Left lobe of liver (tissue), 2 donors: ENCODE measurements at places on chromosomes 16 and 17. TPM values are rescaled to one million over a fixed set of nuclear protein-coding genes. Genes with fewer than 3 reads are reported as not detected.
A peak's percentile ranks its signal among the peaks of the same experiment; 100 is the strongest.

ADAMTS18 gene
- 0.28 TPM for total RNA-seq

DNA sequence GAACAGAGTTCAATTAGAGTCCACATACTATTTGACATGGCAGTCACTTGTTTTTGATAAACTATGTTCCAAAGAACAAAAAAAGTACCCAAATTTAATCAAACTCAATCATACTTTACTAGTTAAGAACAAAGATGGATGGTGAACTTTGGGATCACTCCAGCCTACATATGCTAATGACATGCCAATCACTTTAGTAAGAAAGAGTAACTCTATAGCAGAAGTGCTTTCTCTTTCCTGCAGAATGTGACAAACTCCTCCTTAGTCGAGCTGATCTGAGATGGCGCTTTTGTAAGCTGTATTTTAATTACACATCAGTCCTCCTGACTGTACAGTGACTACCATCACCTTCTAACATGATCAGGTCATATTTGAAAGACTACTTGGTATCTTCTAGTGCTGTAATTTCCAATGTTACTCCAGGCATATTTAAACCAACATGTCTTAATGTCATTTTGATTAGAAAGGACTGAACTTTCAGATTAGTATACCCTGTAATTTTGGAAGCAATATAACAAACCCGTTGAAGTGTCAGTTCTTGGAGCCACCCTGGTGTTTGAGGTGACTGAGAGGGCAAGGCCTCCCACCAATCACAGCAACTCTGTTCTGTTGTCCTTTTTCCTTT lies 4.1 kb downstream of the NETO2 start:
- DNase-seq = no peak

DNA sequence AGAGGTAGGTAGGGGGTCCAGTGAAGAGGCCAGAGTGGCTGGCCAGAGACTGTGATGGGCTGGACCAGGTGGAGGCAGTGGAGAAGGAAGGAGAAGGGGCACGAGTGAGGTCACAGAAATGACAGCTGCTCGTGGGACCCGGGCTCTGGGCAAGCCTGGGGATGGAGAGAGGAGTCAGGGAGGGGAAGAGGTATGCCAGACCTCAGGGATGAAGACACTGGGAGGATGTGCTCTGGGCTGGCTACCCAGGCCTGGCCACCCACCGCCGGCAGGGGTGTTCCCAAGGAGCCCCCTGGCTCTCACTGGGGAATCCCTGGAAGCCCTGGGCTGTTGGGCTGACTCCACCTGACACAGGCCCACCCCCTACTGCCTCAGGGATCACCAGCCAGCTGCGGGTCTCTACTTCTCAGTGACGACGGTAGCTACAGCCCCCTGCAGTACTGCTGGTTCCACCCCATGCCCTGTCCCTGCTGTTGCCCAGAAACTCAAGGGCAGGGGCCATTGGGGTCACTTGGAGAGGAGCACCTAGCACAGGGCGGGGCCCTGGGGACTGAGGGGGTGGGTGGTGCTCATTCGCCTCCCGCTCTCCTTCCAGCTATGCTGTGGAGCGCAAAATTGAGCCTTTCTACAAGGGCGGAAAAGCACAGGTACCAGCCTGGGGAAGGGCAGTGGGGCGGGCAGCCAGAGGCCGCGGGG lies 1.8 kb downstream of the TBL3 start:
- no peak for DNase-seq

VPS9D1 gene
- 15.0 TPM for total RNA-seq

DNA sequence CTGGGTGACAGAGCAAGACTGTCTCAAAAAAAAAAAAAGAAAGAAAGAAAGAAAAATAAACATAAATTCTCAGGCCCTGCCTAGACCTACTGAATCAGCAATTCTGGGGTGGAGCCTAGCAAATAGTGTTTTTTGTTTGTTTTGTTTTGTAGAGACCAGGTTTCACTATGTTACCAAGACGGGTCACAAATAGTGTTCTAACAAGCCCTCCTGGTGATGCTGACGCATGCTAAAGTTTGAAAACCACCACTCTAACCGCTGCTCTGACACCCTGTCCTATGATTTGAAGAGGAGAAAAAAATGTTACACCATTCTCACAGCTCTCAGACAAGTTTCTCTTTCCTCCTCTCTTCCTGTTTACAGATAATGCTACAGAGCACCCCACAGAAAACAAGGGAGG lies 1.5 kb downstream of the MRPL10 start:
- no peak for DNase-seq

KLHL10 gene
- total RNA-seq = not detected

CHTF18 gene
- 6.4 TPM for total RNA-seq

HBQ1 gene
- total RNA-seq = not detected

RNF222 gene
- not detected for total RNA-seq

DNA sequence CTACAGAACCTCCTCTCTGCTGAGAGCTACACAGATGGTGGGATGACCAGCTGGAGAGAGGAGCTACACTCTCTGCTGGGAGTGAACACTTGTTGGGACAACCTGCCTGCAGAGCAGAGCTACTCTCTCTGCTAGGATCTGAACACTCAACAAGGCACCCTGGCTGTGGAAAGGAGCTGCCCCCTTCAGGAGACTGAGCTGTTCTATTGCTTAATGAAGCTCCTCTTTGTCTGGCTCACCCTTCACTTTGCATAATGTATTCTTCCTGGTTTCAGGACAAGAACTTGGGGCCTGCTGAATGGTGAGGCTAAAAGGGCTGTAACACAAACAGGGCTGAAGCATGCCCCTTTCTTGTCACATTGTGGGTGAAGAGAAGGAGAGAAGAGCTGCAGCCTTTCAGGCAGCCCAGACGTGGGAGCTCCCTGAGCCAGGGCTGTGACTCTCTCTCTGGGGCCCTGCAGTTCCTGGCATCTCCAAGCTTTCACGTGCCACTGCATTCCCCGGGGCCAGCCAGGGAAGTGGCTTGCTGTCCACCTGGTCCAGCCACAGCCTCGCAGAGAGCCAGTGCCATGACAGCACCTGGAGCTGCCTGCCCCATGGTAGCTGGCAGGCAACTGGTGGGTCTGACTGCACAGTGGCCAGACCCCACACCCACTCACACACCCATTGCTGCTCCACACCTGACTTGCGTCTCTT lies 272.8 kb upstream of the KCNJ16 start:
- DNase-seq = no peak

DNA sequence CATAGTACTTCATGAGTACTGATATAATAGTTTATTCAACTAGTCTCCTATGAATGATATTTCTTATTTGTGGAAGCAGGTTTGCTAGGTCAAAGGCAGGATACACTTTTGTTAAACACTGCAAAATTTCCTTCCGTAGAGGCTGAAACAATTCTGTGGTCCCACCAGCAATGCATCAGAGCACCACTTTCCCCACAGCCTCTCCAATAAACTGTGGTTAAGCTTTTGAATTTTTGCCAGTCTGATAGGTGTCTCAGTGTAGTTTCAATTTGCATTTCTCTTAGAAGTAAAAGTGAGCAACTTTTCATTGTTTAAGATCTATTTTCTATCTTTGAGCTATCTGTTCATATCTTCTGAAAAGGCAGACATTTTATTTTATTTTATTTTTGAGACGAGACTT lies 36.4 kb upstream of the CORO6 start:
- DNase-seq = no peak

- DNase-seq = no peak
These were observed 154.4 kb downstream of the AXIN2 start for GRCh38 chr17:65407017-65407416.

GRCh38 chr16:72963533-72964315 lies 84.2 kb downstream of the ZFHX3 start:
- no peak for DNase-seq

FBXL16 gene
- total RNA-seq = 0.30 TPM

PIPOX gene
- 324 TPM for total RNA-seq

- DNase-seq = peak; percentile 88
These were observed 3.9 kb downstream of the SPATA20 start for GRCh38 chr17:50550661-50551432.

DNA sequence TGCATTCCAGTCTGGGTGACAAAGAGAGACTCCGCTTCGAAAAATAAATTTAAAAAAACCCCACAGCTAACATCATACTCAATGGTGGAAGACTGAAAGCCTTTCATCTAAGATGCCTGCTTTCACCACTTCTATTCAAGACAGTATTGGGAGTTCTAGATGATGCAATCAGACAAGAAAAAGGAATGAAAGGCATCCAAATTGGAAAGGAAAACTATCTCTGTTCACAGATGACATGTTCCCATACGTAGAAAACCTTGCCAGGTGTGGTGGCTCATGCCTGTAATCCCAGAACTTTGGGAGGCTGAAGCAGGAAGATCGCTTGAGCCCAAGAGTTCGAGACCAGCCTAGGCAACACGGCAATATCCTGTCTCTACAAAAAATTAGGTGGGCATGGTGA lies 31.1 kb downstream of the RANBP10 start:
- no peak for DNase-seq

GRCh38 chr17:44444735-44445105 lies 55.3 kb upstream of the ITGA2B start:
- no peak for DNase-seq

- DNase-seq = no peak
These were observed 5.7 kb upstream of the HSD17B1 start for GRCh38 chr17:42547001-42547461.

GRCh38 chr17:2172077-2172851 lies 117.4 kb downstream of the HIC1 start:
- DNase-seq = peak; percentile 72

PRR35 gene
- total RNA-seq = not detected

DNA sequence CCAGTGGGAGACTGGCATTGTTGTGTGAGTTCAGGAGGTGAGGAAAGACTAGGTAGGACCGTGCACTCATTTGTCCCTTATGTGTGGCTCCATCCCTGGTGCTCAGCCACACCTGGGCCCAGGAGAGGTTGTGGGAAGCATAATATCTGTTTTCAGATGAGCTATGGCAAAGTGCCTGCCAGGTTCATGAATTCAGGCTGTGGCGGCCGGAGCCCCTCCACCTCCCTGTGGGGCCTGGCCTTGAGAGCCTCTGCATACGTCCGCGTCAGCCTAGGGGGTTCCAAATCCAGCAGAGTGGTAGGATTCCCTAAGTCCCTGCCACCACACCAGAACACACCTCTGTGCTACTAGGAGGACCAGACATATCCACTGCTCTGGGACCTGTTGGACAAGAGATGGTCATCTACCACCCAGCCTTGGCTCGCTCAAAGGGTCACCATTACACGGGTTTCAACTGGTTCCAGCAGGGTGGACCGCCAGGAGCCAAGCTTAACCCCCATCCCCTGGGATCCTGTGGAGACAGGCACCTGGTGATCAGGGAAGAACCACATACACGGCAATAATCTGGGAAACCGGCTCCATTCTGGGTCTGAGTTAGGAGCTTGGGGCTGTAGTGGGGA lies 2.0 kb downstream of the B3GNT9 start:
- DNase-seq = no peak

DNA sequence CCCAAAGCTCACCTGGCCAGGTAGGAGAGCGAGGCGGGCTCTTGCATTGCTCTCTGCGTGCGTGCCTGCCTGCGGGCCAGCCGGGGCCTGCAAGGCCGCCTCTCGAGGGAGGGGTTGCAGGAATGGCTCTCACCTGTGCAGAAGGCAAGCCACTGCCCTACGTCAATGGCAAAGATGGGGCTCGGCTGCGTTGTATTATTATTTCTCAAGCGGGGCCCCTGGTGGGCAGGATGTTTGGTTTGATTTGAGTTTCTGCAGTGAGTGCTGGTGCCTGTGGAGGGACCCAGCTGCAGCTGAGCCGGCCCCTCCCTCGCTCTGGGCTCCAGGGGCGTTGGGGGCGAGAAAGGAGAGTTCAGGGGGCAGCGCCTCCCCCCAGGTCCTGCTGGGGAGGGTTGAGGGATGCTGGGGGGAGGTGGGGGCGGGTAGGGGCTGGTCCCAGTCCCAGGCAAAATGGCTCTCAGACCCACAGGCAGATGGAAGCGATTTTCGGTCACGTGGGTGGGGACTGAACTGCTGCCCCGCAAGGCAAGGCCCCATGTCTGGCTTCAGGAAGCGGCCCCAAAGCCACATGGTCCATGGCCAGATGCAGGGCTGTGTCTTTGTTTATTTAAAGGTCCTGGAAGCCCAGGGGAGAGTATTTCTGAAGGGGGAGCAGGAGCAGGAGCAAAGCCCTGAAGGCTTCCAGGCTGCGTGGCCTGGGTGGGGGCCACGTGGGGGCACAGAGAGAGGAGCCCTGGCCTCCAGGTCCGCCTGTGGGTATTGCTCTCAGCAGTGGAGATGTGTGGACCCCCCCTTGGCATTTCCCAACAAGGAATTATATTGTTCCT lies 338.8 kb downstream of the SEC14L1 start:
- DNase-seq = no peak

NDUFAB1 gene
- 64.3 TPM for total RNA-seq

RCVRN gene
- not detected for total RNA-seq

DNA sequence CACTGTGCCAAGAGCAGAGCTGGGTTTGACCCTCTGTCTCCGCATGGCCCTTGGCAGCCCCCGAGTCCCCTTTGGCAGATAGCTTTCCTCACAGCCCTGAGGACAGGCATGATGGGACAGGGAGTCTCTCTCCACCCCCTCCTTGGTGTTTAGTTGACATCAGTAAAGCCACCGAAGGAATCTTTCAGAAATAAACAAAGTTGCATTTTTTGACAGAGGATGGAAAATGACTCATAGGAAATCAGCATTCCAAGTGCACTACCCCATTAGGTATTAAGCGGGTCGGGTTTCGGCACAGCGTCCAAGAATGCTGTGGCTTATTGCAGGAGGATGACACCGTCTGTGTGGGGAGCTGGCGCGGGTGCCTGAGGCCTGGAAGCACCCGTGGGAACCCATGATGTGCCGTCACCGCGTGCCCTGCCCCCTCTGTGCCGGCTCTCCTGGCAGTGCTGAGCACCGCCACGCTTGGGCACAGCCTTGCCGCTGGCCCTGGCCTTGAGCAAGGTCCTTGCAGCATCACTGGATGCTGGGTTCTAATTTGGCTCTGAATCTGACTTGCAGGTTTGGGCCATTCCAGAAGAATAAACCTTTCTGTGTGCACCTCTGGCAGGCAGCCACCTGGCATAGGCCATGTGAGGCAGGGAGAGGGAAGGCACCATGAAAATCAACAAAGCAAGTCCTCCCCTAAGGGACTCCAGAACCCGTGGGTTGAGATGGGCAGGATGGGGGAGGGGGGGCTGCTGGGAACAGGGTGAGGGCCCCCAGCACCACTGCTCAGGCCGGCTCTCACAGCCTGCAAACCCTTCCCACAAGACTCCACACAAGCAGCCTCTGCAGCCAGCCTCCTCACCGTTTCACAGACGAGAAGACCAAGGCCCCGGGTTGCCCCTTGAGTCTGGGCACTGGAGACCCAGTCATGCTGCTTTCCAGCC lies 50.5 kb upstream of the ZNF469 start:
- no peak for DNase-seq

IGSF6 gene
- 2.8 TPM for total RNA-seq
